ENCODE measurements at places on chromosomes 7 and 10. TPM values are rescaled to one million over a fixed set of nuclear protein-coding genes. Genes with fewer than 3 reads are reported as not detected.

Gene C7orf57
- polyA plus RNA-seq = not detected

Gene CCDC3
- 2.3 TPM for polyA plus RNA-seq

Gene DMBT1
- 0.23 TPM for polyA plus RNA-seq

Gene TFR2
- polyA plus RNA-seq = 1.1 TPM

Gene LRRC18
- polyA plus RNA-seq = not detected

Gene NXPH1
- polyA plus RNA-seq = not detected

Gene BHLHA15
- 32.5 TPM for polyA plus RNA-seq

Gene SORCS1
- 2.0 TPM for polyA plus RNA-seq

Gene KCNIP2
- 1.8 TPM for polyA plus RNA-seq

Gene TDRD1
- 0.08 TPM for polyA plus RNA-seq

Gene REEP3
- polyA plus RNA-seq = 7.9 TPM

Gene ARHGEF35
- 6.1 TPM for polyA plus RNA-seq

Gene GNAT3
- polyA plus RNA-seq = not detected

Gene SFXN2
- polyA plus RNA-seq = 9.0 TPM

Gene CYP3A7
- 0.23 TPM for polyA plus RNA-seq

Gene GNG11
- 12.1 TPM for polyA plus RNA-seq

Gene CADPS2
- 7.7 TPM for polyA plus RNA-seq

Gene ANXA8
- 0.33 TPM for polyA plus RNA-seq

Gene RP9
- 8.1 TPM for polyA plus RNA-seq

Gene OR2A1
- 0.14 TPM for polyA plus RNA-seq

Gene C1QL3
- not detected for polyA plus RNA-seq

Gene IGFBP1
- polyA plus RNA-seq = 0.11 TPM

Gene GALNT17
- polyA plus RNA-seq = 3.4 TPM

Gene ADAM12
- 0.11 TPM for polyA plus RNA-seq

Gene TMEM236
- 0.49 TPM for polyA plus RNA-seq

Gene GJD4
- polyA plus RNA-seq = not detected

Gene HOXA6
- not detected for polyA plus RNA-seq

Gene ZNF775
- polyA plus RNA-seq = 3.2 TPM

Gene SLC13A1
- polyA plus RNA-seq = 0.02 TPM

Gene HOXA4
- 1.9 TPM for polyA plus RNA-seq

Data from pancreas (tissue), 10 donors.